Thyroid gland (tissue), 4 donors: ENCODE measurements at places on chromosomes 2 and 18. TPM values are rescaled to one million over a fixed set of nuclear protein-coding genes. Genes with fewer than 3 reads are reported as not detected.
A peak's percentile ranks its signal among the peaks of the same experiment; 100 is the strongest.

GRCh38 chr2:100137866-100138570, 4.4 kb downstream of the AFF3 start:
- no peak for DNase-seq

- no peak for DNase-seq
Measured at GRCh38 chr2:144438801-144439631, 80.9 kb downstream of the ZEB2 start.

DNA sequence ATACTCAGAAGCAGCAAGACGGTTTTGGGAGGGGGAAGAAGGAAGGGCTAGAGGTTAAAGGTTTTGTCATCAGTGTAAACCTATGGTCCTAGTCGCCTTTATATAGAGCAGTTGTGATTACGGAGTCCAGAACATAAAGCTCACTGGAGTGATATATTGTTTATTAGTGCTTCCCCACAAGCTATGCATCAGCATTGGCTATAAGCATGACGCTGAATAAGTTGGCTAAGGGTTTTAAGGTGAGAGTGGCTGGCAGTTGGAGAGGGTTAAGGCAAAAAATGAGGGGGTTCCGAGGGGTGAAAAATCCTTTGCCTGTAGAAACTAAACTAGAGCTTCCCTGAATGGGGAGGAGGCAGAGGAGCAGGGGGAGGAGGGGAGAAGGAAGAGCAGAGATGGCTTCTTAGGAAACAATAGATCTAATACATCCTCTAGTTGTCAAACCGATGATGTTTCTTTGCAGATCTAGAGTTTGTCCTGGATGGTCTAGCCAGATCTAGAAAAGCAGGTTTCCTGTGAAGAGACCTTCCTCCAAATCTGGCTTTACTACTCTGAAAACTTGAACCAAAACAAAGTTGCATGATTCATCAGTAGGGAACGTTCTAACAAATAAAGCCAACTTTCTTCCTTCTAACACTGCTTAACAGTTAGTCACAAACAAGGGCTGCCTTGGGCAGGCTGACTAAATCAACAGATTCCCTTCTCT, 2.5 kb downstream of the KLF7 start:
- DNase-seq: peak; percentile 60

DNA sequence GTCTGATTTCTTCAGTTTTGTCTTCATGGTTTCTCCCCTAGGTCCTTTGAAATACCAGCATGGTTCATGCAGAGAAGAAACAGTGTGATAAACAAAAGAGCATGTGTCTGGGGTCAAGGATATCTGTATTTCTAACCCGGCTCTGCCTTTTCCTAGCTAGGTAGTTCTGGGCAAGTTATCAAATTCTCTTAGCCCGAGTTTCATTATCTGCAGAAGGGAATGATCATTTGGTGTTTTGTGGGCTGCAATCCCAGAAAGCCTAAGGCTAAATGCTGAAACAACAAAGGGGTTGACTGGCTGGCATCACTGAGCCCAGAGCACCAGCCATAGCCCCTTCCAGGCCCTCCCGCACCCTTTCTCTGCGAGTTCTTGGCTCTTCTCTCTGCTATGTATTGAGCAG, 51.7 kb upstream of the DAPL1 start:
- no peak for DNase-seq

GRCh38 chr2:46318579-46319460, 21.6 kb downstream of the EPAS1 start:
- DNase-seq: no peak

DNA sequence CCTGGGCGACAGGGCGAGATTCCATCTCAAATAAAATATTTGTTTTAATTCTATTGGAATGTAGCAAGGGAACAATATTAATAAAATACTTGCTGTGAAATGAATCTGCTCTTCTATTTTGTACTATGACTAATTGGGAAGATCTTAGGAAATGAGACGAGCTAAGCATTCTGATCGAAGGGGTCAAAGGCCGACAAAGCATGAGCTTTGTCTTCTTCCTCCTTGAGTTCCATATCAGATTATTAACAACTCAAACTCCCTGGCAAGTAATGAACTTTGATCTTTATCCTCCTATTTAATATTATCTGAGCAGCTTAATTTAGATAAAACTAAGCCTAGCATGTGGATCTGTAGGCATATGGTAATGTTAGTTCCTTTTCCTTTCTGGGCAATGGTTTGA, 15.5 kb downstream of the GEMIN6 start:
- no peak for DNase-seq

DNA sequence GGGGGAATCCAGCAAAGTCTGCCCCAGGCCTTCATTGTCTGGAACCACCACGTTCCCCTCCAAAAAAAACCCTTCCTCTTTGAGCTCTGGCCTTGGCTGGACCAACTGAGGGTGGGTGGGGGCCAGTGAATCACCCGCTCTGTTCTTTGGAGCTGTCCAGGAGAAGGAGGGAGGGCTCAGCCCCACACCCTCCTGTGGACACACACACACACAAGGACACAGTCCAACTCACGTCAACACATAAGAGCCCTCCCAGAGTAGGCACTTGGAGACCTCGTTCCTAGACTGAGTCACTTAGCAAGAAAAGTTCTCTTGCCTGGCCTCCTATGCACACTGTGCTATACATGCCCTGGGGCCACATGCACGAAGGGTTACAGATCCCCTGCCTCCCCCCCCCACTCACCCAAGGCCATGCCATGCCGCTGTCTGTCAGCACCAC, 1.2 kb upstream of the TNS1 start:
- peak; percentile 83 for DNase-seq

DNA sequence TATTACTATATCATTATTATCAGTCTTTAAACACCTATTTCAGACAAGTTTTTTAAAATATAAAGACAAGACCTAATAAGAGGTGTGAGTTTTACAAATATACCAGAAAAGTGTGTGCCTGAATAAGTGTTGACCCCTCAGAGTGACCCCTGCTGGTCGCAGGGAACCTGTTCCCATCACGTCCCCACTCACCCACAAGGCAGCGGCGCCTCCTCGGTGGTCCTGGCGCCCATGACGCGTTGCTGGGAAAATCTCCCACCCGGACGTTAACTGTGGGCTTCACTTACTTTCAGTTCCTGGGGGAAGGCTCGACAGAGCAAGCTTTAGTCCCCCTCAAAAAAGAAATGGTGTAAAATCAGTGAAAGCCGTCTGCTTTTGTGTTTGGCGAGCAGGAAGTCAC, 93.5 kb downstream of the TMEM18 start:
- DNase-seq: no peak

DNA sequence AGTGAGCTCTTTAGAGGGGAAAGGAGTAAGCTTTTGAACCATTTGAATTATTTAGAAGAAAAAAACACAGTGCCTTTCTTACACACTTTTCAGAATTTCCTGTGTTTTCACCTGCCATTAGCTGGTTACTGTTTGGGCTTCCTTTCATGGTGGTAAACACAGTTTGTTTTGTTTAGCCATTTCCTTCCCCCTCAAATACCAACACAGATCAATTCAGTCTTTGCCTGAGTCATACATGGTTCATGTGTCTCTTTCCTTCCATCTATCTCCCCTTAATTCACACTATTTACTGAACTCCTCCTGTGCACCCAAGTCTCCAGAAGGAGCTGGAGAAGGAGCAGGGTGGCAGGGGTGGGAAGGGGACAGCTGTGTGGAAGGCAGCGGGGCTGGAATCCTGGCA, 45.0 kb downstream of the TCF7L1 start:
- no peak for DNase-seq

ATP6V1B1 gene
- not detected for total RNA-seq
